Stimulated activated CD4-positive, alpha-beta T cell treated with anti-CD3 and anti-CD28 coated beads, TNF-alpha, amount 100 ng/mL, for 48 hours (primary cell): ENCODE measurements at places on chromosomes 7 and 10.

DNA sequence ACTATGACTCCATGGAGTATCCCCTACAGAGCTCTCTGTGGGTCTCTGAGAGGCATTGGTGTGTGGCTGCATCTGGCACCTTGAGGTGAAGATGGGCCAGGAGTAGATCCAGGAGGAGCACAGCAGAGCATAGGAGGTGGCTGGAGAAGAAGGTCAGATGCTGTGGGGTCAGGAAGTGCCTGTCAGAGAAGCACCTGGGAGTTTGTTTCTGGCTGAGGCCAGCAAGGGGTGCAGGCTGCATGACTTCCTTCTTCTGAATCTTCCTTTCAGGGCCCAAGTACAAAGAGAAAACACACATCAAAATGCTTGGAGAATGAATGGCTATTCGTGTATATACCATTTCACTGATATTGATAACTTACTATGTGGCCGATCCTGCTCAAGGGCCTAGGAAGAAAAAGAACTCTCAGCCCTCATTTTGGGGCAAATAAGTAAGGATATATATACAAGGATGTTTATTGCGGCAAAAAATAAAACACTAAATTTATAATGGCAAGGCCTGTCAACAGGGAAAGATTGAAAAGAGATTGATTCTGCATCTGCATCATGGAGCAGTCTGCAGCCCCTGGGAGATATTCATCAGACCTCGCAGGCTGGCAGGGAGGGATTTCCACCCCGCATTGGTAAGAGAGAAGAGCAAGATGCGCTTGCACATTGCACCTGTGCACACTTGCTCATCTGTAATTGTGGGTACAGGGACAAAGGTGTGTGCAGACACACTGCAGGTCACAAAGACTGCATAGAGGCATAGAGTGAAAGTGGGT is 39.2 kb downstream of the PTPRE start:
- no peak for DNase-seq

DNA sequence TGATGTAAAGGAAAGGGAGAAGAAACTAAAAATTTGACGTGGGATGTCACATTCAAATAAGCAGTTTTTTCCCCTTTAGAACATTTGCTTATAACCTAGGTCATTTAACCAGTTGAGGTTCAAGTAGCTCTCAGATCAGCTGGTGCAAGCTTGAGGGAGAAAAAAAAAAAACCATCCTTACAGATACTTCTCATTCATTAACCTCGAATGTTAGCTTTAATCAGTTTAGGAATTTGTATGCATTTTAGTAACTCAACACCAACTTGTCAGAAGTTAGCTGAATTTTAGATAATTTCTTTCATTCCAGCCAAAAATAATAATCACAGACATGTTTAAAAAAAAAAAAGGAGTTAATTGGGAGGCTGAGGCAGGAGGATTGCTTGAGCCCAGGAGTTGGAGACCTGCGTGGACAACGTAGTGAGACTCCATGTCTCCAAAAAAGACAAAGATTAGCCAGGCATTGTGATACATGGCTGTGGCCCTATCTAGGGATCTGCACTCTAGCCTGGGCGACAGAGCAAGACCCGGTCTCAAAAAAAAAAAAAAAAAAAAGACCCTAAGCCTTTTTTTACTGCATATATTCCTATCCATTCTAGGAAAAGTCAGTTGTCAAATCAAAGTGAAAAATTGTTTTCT is 46.2 kb downstream of the BMPR1A start:
- no peak for DNase-seq

DNA sequence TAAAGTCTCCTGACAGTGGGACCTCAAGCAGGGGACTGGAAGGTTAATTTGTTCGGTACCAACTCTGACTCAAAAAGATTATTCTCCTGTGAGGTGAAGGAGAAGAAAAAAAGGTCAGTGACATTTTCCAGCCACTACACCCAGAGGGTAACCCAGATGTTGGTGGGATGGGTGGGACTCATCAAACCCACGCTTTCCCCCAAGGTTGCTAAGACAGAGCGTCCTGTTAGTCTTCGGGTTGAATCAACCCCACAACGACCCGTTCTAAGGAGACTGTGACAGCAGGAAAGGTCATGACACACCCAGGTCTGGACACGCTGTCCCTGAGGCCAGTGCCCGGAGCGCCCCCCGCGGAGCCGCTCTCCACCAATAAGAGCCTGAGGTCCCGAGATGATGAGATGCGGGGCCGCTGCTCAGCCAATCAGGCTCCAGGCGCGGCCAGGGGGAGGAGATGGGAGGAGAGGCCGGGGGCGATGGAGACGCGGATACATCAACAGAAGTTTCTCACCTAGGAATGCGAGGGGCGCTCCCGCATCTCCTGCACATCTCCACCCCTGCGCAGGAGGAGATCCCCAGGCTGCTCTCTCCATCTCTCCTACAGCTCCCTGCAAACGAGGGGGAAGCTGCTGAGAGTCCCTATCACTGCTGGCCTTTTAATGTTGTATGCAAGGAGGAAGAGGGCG is at the start of gene WNT16:
WNT16 (plus strand) TSS at position 493 of the 683 bp plus-strand sequence. CDS start 293 bp downstream, outside the sequence.
- DNase-seq = no peak

DNA sequence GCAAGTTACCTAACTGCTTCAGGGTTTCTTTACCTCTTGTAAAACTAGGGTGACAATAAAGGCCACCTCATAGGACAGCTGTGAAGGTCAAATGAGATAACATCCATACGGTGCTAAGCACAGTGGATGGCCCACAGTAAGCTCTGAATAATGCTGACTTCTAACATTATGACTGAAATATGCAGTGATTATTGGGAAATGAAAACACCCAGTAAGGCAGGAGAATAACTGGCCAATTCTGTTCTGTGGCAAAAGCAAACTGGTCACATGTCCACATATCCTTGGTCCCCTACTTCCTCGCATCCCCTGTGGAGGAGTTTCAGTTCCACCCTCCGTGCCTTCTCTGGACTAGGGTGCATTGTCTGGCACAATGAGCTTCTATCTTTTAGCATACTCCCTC is 1.4 kb downstream of the CUBN start:
- no peak for DNase-seq

- DNase-seq = no peak
Measured at GRCh38 chr10:108696792-108697477, 1226.4 kb downstream of the XPNPEP1 start.

GRCh38 chr10:14579405-14579804 is 195.3 kb downstream of the FAM107B start:
- no peak for DNase-seq

- no peak for DNase-seq
Measured at GRCh38 chr7:68783684-68784083, 814.6 kb upstream of the AUTS2 start.

DNA sequence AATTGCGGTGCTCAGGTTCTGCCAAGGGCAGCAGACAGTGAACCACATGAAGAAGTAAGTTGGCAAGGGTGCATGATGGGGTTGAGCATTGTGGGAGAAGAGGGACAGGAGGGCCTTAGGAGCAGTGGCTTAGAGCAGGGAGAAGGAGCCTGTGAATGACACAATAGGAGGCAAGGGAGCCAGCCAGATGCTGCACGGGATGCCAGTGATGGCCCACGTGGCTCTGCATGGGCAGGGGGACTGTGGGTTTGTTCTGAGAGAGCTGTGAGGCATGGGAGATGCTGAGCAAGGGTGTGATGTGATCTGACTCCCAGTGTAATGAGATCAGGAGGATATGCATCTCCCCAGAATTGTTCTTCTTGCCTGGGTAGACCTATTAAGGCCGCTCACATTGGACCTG is 60.9 kb downstream of the C10orf90 start:
- no peak for DNase-seq

- DNase-seq = no peak
Measured at GRCh38 chr10:49269523-49269922, 29.4 kb upstream of the C10orf71 start.

DNA sequence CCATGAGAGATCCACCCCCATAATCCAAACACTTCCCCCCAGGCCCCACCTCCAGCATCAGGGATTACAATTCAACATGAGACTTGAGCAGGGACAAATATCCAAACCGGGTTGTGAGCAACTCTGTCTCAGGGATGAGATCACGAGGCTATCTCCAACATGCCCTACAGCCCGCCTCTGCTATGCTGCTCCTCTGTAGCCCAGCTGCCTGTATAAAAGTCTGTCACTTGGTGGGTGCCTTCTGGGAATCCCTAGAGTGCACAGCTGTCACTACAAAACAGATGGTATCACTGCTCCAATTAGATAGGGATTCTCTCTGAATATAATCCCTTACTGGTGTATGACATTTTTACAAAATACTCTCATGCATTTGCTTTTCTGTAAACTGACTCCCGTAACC is 114.9 kb upstream of the NANOS1 start:
- no peak for DNase-seq

DNA sequence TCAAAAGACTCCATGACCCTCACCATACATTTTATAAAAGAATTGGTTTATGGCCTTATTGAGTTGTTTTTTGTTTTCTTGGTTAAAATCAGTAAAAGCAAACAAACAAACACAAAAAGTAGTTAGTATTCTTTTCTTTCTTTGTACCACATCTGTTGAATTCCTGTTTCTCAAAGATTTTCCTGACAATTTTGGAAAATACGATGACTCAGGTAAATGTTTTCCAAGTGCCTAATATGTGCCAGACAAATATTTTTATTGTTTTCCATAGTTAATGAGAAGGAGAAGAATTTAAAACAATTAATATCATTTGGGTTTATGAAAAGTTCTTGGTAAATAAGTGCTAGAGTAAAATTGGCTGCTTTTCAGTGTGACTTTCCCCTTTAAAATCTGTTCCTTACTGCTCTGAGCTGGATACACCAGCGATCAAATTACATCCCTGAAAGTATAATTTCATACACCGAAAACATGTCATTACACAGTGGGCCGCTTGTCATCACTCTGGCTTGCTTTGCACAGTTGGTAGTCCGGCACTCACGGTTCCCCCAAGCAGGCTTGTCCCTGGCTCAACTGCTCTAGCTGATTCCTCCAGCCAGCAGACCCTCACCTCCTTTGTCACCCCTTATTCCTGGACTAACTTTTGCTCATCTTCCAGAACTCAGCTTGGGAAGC is 80.5 kb downstream of the TBXAS1 start:
- no peak for DNase-seq

DNA sequence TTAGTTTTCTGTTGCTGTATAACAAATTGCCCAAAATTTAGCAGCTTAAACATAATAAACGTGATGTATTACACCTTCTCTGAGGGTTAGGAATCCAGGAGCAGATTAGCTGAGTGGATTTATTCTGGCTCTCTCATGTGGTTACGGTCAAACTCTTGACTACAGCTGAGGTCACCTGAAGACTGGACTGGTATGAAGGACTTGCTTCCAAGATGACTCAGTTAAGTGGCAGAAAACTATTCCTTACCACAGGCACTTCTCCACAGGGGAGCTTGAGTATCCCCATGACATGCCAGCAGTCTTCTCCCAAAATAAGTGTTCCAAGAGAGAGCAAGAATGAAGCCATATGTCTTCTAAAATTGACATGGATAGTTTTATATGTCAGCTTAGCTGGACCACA is 957.2 kb upstream of the GHITM start:
- no peak for DNase-seq

GRCh38 chr7:80760292-80760691 is 121.8 kb downstream of the CD36 start:
- DNase-seq = no peak

DNA sequence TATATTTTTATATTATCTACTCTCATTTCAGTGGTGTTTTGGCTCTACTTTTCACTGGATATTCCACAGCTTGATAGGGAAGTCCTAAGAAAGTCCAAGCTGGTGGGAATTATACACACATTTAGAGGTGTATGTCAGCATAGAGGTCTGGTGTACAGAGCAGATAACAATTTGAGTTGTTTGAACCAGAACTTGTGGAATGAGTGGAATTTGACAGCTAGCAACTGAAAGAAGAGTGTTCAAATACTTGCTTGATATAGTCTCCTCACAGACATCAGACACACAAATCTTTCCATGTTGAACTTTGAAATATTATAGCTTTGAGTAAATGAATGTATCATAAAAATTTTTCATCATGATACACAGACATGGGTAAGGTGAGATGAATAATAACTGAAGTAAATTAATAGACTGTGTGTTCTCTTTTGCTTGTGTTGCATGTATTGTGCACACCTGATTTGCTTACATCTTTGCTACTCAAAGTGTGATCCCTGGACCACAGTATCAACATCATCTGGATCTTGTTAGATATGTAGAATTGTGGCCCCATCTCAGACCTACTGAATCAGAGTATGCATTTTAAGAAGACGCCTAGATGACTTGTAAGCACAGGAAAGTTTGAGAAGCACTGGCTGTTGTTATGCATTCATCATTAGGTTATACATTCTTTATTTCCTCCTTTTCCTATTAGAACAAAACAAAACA is 91.5 kb downstream of the ABCA13 start:
- DNase-seq = no peak

DNA sequence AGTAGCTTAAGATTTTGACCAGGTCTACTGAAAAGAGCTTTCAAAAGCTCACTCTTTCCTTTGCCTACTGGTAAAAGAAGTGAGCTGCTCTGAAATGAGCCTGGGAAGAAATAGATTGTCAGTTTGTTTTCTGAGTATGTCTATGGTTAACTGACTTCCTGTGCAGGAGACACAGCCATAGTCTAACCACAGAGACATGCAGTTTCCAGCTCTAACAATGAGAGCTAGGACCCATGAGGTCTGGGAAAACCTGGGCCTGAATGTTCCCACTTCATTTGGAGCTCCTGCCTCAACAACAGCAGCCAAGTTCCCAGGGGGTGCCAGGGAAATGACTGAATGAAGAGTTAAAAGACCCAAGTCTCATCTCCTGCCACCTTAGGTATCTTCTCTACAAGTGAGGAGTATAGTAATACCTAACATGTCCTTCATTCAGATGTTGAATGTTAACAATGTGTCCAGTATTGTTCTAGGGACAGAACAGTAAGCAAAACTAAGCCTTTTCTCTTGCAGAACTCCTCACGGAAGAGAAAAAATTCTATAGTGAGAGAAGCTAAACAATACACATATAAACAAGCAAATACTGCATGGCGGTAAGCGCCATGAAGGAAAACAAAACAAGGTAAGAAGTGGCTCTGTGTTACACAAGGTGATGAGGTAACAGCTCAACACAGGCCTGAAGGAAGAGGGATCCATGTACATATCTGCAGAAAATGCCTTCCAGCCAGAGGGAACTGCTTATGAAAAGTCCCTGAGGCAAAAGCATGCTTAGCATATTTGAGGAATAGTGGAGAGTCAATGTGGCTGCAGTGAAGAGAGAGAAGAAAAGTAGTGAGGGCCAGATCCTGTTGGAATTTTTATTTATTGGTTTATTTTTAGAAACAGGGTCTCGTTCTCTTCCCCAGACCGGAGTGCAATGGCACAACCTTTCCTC is 26.4 kb upstream of the ANKRD1 start:
- no peak for DNase-seq

DNA sequence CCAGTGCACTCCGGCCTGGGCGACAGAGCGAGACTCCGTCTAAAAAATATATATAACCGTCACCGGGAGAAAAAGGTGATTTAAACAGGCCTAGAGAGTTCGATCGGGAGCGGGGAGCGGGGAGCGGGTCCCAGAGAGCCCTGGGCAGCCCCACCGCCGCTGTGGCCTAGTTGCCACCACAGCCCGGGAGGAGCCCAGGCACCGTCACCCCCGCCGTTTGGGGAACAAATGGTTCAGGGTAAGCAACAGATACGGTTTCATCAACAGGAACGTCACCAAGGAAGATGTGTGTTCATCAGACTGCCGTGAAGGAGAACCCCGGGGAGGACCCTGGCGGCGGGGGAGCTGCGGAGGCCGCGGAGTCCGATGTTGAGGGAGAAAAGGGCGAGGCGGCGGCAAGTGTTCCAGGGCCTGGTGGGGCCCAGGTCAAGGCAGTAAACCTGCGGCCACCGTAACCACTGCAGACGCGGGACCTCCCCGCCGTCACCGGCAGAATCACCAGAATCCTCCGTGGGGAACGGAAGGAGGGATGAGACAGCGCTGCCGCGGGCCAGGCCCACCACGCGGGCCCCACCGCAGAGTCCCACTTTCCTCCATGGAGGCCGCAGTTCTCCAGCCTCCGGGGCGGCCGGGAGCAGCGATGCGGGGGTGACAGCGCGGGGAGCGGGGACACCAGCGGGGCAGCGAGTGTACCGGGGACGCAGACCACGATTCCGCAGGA is 103.4 kb downstream of the GALNT11 start:
- no peak for DNase-seq
